ENCODE measurements at places on chromosomes 11 and 22.

DNA sequence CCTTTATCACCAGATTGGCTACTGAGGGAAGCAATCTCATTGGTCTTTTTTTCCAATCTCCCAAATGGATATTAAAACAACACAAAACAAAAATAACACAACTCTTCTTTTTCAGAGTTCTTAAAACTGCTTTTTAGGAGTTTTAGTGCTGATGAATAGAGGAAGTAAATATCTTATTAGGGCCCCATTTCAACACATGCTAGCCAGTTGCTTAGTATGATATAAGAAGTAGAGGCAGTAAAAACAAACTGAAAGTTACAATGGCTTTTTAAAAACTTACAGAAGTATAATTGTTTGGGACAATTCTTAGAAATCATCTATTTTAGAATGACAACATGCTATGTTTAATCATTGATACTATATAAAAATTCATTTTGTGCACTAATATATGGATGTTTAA, 3.4 kb downstream of the C11orf71 start:
- DNase-seq = no peak

- no peak for DNase-seq
These were observed 223.8 kb downstream of the CTTN start for GRCh38 chr11:70622091-70622490.

DNA sequence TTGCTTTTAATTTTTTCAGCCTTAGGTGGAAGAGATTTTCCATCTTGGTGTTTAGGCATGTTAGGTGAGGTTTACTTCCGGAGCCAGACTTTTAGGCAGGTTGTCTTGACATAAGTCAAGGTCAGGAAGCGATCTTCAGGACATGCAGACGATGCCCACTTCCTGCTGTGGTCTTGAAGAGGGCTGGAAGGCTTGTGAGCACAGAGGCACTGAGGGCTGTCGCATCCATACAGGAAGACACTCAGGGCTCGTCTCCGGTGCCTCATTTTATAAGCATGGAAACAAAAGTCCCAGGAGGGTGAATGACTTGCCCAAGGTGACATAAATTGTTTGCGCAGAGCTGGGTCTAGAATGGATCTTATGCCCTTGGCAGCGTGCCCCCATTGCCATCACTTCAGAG, 30.8 kb downstream of the MARK2 start:
- DNase-seq = no peak

DNA sequence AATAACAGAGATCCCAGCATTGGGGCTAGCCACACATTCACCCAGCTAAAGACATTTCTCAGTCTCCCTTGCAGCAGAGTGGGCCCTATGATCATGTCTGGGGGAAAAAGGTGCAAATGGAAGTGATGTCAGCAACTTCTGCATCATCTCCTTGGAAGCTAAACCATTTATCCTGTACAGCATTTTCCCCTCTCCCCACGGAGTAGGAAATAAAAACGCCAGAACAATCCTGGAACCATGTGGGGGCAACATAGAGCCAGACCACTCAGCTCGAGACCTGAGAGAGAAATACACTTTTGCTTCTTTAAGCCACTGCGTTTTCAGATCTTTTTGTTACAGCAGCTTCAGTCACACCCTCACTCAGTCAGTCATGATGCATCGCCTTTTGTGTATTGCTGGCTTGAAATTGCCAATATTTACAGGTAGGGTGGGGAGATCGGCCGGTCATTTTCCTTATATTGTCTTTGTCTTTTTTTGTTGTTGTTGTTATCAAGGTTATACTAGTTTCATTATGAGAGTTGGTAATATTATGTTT, 9.1 kb upstream of the RAC2 start:
- no peak for DNase-seq

DNA sequence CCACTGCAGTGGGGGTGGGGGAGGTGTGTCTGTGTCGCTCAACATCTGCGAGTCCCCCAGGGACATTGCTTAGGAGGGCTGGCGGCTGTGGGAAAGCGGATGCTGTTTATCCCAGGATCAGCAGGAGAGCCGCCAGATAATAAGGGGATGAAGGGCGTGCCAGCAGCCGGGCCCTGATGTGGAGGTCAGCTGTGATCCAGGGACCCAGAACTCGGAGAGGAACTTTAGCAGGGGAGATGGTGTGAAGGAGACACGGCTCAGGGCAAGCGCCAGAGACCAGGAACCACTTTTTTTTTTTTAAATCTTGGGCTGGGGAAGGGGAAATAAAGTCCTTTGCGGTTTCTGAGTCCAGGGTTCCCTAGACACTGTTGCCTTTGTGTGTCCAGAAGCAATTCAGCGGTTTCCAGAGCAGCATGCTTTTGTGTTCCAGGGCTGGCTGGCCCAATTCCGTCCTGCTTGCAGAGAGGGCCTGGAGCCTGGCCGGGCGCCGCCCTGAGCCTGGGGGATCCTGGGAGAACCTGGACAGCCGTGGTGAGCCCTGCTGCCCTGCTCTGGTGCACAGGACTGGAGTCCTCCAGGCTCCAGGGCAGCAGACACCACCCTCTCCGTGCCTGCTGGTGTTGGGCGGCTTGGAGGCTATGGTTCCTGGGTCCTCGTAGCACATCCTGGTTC, at the start of gene GRAMD4:
TSS of gene GRAMD4 (plus strand) at position 557 of the 672 bp plus-strand sequence. CDS start 6,414 bp downstream, outside the sequence.
- no peak for DNase-seq
